ENCODE measurements at places on chromosomes 11 and 22.

DNA sequence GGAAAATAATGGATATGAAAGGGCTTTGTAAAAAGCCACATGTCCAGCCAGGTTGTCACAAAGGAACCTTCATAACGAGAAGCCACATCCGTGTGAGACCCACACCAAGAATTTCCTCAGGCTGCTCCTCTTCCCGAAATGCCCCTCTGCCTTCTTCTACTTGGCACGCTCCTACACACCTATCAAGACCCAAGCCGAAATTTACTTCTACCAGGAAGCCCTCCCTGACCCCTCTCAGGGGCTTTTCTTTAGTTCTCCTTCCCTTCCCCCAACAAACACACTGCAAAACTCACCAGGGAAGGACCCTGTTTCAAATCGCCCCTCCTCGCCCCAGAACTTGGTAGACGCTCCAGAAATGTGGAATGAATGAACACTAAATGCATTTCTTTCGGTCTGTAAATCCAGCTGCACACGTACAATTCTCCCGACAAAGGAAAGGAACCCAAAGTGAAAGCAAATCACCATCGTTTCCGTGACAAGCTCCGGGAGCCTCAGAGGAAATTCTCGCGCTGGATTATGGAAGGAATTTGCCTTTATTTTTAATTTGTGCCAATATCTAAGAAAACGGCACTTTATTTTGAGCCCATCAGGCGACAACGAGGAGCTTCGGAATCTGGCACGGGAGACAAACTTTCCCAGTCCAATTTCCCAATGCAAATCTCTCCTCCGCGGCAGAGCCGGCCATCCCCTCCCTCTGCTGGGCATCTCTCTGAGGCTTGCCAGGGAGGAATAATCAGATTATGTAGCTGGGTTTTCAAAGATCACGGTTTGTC is 13.2 kb upstream of the SHISAL1 start:
- DNase-seq, result no peak

DNA sequence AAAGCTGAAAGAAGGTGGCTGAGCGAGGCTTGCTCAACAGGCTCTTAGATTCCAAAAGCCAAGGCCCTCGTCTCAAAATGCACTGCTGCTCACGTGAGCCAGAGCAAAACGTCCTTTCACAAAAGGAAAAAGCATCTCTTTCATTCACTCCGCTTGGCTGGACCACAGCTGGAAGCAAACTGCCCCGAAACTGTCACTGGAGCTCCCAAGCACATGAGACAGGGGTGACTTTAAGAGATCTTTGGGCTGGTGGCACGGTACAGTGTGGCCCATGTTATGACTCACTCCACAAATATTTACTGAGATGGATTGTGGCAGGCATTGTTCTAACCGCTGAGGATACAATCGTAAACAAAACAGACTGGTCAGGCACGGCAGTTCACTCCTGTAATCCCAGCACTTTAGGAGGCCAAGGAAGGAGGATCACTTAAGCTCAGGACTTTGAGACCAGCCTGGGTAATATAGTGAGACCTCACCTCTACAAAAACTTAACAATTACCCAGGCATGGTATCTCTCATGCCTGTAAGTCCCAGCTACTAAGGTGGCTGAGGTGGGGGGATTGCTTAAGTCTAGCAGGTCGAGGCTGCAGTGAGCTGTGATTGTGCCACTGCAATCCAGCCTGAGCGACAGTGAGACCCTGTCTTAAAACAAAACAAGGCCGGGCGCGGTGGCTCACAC is 3.6 kb downstream of the PLA2G6 start:
- DNase-seq, result no peak

DNA sequence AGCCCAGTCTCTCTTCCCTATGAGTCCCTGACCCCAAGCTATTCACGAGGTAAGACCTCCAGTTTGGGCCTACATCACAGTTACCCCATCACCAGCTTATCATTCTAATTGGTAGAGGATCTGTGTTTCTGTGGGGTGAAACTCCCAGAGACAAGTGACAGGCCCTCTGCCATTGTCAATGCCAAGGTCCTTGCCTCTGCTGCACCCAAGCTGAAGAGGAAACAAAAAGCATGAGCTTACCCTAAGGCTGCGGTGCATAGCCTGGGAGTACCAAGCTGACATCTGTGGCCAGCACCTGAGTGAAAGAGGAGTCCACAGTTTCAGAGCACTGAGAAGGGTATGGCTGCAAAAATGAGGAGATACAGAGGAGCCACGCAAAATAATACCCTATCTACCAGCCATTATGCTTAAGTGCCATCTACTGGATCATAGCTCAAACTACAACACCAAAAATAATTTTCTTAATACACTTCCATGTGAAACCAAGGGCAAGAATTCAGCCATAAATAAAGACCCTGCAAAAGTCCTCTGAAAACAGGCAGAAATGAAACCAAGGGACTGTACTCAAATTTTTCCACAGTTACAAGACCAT is 62.3 kb upstream of the ANO5 start:
- no peak for DNase-seq

GRCh38 chr22:18962308-18962635 is 26.2 kb upstream of the PRODH start:
- DNase-seq, result no peak

- DNase-seq, result no peak
These were observed 36.8 kb downstream of the KCNC1 start for GRCh38 chr11:17771415-17771814.

DNA sequence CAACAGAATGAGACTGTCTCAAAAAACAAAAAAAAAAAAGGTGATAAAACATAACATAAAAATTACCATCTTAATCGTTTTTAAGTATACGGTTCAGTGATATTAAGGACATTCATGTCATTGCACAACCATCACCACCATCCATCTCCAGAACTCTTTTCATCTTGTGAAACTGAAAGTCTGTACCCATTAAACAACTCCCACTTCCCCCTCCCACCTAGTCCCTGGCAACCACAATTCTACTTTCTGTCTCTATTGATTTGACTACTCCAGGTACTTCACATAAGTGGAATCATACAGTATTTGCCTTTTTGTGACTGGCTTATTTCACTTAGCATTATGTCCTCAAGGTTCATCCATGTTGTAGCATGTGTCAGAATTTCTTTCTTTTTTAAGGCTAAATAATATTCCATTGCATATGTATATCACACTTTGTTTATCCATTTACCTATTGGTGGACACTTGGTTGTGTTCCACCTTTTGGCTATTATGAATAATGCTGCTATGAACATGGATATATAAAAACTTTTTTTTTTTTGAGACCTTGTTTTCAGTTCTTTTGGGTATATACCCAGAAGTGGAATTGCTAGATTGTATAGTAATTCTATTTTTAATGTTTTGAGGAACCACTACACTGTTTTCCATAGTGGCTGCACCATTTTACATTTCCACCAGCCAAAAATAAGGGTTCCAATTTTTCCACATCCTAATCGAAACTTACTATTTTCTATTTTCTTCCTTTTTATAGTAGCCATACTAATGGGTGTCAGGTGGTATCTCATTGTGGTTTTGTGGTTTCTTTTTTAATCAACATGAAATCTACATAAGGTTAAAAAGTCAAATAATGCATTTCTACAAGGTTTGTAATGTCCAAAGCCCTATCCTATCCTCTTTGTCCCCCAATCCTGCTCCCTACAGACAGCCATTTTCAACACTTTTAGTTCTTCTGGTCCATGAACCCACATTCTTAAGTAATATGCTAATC is 23.4 kb upstream of the PIK3C2A start:
- DNase-seq, result peak; percentile 43

DNA sequence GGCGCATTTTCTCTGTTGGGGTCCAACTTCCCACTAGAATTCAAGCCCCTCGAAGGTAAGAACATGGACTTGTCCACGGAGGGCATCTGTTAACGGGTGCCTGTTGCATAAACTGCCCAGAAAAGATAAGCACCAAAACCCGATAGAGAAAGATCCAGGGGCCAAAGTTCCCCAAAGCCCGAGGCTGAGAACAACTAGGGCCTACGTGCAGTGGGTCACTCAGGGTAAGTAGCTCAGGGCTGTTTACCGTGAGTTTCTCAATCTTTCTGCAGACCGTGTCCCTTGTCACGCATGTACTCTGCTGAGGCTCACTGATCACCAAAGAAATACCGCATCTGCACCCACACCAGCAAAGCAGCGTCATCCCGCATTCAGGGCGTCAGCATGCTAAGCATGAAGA is 24.4 kb downstream of the PGA5 start:
- no peak for DNase-seq

DNA sequence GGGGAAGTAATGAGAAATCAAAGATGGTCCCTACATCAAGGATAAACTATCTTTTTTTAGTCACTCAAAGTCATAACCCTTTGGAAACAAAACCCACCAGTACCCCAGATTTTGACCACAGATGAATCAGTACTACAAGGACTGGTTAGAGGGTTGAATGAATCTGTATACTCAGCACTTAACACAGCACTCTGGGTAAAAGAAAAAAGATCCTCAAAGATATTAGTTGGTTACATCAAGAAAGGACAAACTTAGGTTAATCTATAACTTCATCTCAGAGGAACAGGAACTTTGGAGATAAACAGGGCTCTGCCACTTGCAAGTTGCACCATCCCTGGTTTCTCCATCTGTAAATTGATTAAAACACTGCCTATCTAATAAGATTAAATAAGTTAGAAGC is 18.8 kb downstream of the SC5D start:
- DNase-seq, result no peak

- peak; percentile 45 for DNase-seq
These were observed at the start of gene OSBPL5 for GRCh38 chr11:3165152-3165705. OSBPL5 (minus strand) TSS chr11:3165310; CDS start chr11:3129148, 36,162 bp downstream.

GRCh38 chr11:70250876-70251658 is 19.4 kb upstream of the PPFIA1 start:
- DNase-seq, result no peak

DNA sequence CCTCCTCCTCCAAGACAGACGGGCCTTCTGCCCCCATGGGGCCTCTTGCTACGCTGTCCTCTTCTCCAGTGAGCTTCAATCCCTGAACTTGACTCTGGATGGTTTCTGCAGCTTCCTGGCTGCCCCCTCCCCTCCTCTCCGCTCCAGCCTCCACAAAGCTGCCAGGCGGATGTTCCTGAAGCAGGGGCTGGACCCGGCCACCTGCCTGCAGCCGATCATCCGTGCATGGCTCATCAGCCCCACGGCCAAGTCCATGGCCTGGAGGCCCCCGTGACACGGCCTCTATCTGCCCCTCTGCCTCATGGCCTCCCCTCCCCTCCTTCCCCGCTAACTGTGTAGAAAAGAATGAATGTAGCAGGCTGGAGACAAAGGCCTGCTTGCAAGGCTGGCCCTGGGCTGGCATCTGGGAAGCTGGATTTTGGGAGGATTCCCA is 6.8 kb upstream of the SUN2 start:
- no peak for DNase-seq

- DNase-seq, result no peak
These were observed 39.0 kb downstream of the BCR start for GRCh38 chr22:23219317-23219716.

DNA sequence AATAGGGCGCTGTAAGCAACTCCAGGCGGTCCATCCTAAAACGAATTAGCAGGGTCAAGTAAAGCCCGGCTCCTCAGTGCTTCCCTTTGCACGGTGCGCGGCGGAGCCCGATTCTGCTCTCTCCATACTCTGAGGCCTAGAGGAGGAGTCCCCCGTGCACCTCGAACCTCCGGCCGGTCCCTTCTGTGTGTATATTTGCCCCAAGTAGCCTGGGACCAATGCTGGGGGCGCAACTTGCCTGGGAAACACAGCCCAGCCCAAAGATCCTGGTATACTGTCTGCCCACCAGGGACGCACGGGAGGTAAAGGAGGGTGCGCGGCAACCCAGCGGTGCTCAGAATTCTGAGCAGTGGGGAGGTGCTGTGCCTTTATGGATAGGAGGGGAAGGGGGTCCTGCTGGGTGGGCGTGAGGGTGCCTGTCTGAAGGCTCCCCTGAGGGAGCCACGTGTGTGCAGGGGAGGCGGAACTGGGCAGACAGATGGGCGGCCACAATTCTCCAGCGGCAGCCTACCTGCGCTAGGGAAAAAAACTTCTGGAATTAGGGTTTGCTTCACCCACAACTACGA is 4.8 kb upstream of the TBX1 start:
- DNase-seq, result no peak

- no peak for DNase-seq
These were observed 86.1 kb upstream of the BDNF start for GRCh38 chr11:27786331-27786730.

- DNase-seq, result no peak
These were observed 11.2 kb downstream of the DPP3 start for GRCh38 chr11:66491315-66491935.

DNA sequence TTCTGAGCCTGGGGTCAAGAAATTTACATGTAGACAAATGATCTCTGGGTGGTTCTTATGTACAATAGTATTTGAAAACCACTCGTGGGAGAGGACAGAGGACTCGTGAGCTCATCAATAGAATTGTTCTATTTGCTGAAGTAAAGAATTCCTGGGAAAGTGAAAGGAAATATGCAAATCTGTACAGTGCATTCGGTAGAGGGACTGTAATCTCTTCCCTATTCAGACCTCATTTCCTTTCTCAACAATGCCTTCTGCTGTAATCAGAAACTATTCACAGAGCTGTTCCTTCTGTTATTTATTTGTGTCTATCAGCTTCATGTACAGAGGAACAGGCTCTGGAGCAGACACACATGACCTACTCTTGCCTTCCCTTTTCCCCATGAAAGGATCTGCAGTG is 709.4 kb upstream of the KIRREL3 start:
- no peak for DNase-seq
